Ureter (tissue), 1 donor: ENCODE measurements at places on chromosomes 1 and 21. TPM values are rescaled to one million over a fixed set of nuclear protein-coding genes. Genes with fewer than 3 reads are reported as not detected.

Gene KRTAP19-3
- not detected for total RNA-seq

Gene LEFTY1
- 0.60 TPM for total RNA-seq

Gene OLFML3
- 43.5 TPM for total RNA-seq

Gene NPL
- 25.6 TPM for total RNA-seq

Gene VPS13D
- 98.5 TPM for total RNA-seq

Gene LHX8
- 0.21 TPM for total RNA-seq

Gene ZBTB8A
- total RNA-seq: 10.5 TPM

Gene LRRN2
- 2.1 TPM for total RNA-seq

Gene C1orf226
- total RNA-seq: 11.8 TPM

Gene ITLN2
- not detected for total RNA-seq

Gene CYP4A22
- total RNA-seq: 0.23 TPM

Gene PADI2
- total RNA-seq: 1.8 TPM

Gene VTCN1
- 43.7 TPM for total RNA-seq

Gene TAS1R1
- total RNA-seq: not detected

Gene KCND3
- 6.2 TPM for total RNA-seq

Gene YY1AP1
- 91.7 TPM for total RNA-seq

Gene HSD11B1
- total RNA-seq: 4.1 TPM

Gene CA14
- 1.4 TPM for total RNA-seq

Gene PLPPR5
- total RNA-seq: 0.08 TPM

Gene AMY1B
- total RNA-seq: not detected

Gene RGS4
- 1.6 TPM for total RNA-seq

Gene ZBTB8B
- 0.57 TPM for total RNA-seq

Gene HRNR
- not detected for total RNA-seq

Gene MEX3A
- total RNA-seq: 1.2 TPM

Gene S100A3
- 6.5 TPM for total RNA-seq

Gene CLCA1
- 0.18 TPM for total RNA-seq

Gene FBXO2
- total RNA-seq: 3.5 TPM

Gene PKLR
- total RNA-seq: not detected

Gene ARTN
- total RNA-seq: 5.7 TPM

Gene IL24
- not detected for total RNA-seq

Gene SH2D5
- 0.49 TPM for total RNA-seq

Gene HES4
- total RNA-seq: 63.6 TPM

Gene KCNA2
- 2.6 TPM for total RNA-seq

Gene LCE1D
- total RNA-seq: not detected

Gene FOXJ3
- total RNA-seq: 71.0 TPM

Gene LEFTY2
- 0.26 TPM for total RNA-seq

Gene SOX13
- total RNA-seq: 85.7 TPM

Gene OR2T33
- not detected for total RNA-seq

Gene THEM5
- not detected for total RNA-seq
